Choroid plexus epithelial cell (primary cell): ENCODE measurements at places on chromosomes 4 and X.

GRCh38 chr4:155914782-155915181 lies 11.3 kb downstream of the TDO2 start:
- DNase-seq, result no peak

- no peak for DNase-seq
Observed at GRCh38 chrX:87392369-87392768, 125.2 kb upstream of the KLHL4 start.

DNA sequence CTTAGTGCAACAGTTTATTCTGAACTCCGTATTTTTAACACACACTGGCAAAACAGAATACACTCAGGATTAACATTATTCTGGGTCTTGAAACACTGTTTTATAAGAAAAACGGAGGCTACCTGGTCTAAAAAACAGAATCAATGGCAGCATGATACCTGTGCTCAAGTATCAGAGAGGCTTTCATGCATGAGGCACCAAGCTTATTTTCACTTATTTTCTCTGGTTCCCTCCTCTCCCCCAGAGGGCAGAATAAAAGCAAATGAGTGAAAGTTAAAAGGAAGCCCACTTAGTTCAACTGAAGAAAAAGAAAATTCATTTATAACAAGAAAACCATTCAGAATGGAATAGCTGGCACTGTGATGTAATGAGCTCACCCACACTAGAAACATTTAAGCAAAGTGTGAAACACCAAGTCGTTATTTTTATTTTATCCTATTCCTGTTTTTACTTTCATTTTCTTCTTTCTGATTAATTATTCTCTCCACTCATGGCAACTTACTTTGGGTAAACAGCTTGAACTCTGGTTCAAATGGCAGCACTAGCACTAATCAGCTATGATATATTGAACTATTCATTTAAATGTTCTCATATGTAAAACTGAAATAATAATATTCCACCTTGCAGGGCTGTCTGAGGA lies 211.8 kb downstream of the PPP3CA start:
- DNase-seq, result no peak

GRCh38 chr4:72207196-72207595 lies 175.4 kb downstream of the NPFFR2 start:
- no peak for DNase-seq

- DNase-seq, result no peak
Observed at GRCh38 chr4:159937595-159937994, 834.7 kb downstream of the RAPGEF2 start.

DNA sequence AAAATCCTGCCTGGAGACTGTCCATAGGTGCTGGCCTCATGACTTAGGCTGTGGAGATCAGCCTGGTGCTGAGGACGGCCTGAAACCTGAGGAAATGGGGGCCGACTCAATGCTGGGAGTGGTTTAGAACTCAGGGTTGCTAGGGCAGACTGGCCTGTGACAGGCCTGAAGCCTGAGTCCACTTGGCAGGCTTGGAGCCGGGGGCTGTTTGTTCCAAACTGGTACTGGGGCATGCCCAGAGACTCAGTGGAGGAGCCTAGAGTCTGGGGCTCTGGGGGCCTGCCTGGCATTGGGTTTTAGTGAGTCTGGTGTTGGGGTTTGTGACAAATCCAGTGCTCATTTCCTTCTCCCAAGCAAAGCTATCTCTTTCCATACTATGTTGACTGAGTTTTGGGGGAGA lies 489.7 kb upstream of the CNKSR2 start:
- DNase-seq, result no peak

GRCh38 chr4:105605493-105605892 lies 53.1 kb downstream of the ARHGEF38 start:
- DNase-seq, result peak; percentile 77

DNA sequence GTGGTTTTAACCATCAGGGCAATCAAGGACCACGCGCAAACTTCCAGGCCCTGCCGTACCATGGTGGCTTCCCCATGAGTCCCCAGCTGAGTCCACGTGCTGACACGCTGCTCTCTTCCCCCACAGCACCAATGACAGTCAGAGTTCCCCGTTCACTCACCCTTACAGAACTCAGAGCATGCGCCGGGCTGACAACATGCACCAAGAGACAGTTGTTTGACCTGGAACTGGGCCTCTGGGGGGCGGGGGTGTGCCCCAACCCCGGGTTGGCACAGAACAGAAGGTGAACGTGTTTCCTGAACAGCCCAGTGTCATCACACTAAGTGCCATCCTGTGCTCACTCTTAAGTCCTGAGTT lies 29.4 kb downstream of the IRF2 start:
- no peak for DNase-seq

- no peak for DNase-seq
Observed at GRCh38 chr4:90163872-90164271, 36.7 kb downstream of the CCSER1 start.

DNA sequence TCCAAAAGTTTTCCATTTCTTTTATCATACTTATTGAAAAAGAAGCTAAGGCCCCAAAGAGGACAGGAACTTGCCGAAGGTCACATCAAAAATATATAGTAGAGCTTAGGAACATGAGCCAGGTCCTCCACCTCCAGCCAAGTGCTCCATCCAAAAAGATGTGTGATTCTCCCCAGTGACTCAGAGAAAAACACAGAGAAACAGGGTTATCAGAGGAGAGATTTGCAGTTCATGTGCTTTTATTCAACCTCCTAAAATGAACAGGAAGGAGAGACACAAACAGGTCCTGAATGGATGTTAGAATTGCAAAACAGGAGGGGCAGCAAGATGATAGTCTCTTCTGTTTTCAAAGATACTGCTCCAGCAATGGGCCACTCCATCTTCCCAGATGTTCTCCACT lies 19.6 kb upstream of the FGF16 start:
- DNase-seq, result no peak

- peak; percentile 53 for DNase-seq
Observed at GRCh38 chrX:23616361-23616760, 50.9 kb upstream of the PRDX4 start.
